Natural killer cell (primary cell): ENCODE measurements at places on chromosomes 12 and 14.

DNA sequence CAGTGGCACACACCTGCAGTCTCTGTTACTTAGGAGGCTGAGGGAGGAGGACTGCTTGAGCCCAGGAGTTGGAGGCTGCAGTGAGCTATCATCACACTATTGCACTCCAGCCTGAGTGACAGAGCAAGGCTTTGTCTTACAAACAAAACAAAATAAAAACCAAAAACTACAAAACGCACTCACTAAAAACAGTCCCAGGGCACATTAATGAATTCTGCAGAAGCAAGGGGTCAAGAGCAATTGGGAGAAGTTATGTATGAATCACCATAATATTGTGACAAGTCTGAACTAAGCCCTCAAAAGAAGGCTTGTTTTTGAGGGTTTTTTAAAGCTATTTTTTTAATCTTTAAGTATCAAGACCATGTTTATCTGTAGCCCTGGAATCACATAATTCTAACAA, 201.1 kb downstream of the MED13L start:
- H3K36me3 ChIP-seq: no peaks in the 10 kb centered on the region
- no peaks in the 10 kb centered on the region for H3K4me1 ChIP-seq
- H3K27me3 ChIP-seq: no peaks in the 10 kb centered on the region
- DNase-seq: no peak

GRCh38 chr12:52874573-52875435, 26.0 kb upstream of the KRT78 start:
- no peaks in the 10 kb centered on the region for H3K36me3 ChIP-seq
- peaks cover 5% of the 10 kb centered on the region for H3K27me3 ChIP-seq
- no peak for DNase-seq
- H3K27ac ChIP-seq: peak overlapping the region; percentile 4
- H3K4me3 ChIP-seq: peak overlapping the region; percentile 9

- DNase-seq: no peak
- no peaks in the 10 kb centered on the region for H3K36me3 ChIP-seq
- no peak overlapping the region for H3K27ac ChIP-seq
- no peak overlapping the region for H3K4me3 ChIP-seq
- H3K27me3 ChIP-seq: no peaks in the 10 kb centered on the region
These were observed 136.6 kb upstream of the OVCH1 start for GRCh38 chr12:29634057-29634456.

- DNase-seq: no peak
- H3K36me3 ChIP-seq: no peaks in the 10 kb centered on the region
These were observed 121.6 kb upstream of the MED13L start for GRCh38 chr12:116399055-116399454.

DNA sequence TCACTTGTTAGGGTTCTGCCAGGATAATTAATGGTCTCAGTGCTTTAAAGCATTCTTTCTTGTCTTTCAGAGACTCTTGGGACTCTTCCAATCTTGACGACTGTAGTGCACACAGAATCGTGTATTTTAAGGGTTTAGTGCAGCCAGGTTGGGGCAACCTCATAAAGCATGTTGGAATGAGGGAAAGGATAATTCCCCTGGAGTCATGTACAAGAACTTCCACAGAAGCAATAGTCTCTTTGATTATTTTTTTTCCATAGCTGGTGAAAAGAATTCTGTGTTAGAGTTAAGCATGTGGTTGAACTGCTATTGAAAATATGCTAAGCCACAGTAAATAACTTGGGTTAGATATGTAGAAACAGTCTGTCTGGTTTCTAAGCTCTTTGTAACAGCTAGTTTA, 246.8 kb upstream of the DAAM1 start:
- H3K27me3 ChIP-seq: no peaks in the 10 kb centered on the region
- no peak overlapping the region for H3K4me3 ChIP-seq
- no peaks in the 10 kb centered on the region for H3K4me1 ChIP-seq
- no peaks in the 10 kb centered on the region for H3K36me3 ChIP-seq

DNA sequence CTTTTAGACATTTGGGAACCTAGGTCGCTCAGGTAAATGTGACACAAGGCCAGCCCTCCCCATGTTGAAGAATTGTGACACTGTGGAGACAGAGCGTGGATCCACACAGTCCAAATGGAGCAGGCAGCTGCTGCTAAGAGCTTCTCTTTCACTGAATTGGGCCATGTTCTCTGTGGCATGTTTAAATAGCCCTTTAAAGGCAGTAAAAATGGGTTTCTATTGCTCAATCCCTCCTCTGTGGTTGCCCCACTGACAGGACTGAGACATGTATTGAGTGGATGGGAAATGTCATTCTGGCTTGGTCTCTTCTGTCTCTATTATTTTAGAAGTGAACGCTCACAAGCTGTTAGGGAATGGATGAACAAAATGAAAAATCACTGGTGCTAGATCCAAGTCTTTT, 84.0 kb upstream of the PRICKLE1 start:
- no peaks in the 10 kb centered on the region for H3K4me1 ChIP-seq
- no peak overlapping the region for H3K4me3 ChIP-seq

- H3K27me3 ChIP-seq: no peaks in the 10 kb centered on the region
- no peaks in the 10 kb centered on the region for H3K36me3 ChIP-seq
- H3K4me1 ChIP-seq: no peaks in the 10 kb centered on the region
- no peak overlapping the region for H3K27ac ChIP-seq
These were observed 136.2 kb downstream of the STXBP6 start for GRCh38 chr14:24913746-24914145.

DNA sequence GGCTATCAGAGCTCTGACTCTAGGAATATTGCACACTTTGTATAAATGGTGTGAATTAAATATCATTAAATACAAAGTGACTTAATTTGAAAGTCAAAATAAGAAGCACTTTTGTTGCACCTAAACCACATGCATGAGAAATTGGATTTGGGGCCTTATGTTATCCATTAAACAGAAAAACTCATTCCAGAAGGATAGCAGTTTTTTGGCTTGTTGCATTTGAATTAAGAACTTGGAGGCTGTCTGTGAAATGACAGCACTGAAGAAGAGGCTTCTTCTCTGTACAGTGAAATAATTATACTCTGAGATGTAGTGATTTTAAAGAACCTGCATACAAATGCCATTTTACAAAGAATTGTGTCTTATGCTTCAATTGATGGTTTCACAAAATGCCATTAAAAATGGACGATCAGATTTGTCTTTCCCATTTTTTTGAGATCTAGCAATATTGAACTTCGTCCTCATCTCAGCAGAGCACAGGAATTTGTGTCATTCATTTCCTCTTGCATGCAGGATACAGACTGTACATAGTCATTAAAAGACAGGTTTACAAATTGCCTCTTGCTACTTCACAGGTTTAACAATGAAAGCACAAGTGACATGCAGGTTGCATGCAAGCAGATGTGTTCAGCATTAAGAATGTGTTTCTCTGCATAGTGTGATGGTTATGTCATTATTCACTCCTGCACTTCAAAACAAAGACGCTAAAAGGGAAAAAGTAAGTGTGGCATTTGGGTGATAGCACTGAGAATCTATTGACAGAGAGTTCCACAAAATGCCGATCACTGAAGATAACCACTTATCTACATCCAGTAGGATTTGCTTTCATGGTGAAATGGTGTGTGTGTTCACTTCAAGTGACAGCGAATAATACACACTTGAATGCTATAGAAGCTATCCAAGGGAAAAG, 35.9 kb upstream of the PYGL start:
- no peak overlapping the region for H3K27ac ChIP-seq
- H3K4me3 ChIP-seq: no peak overlapping the region
- no peaks in the 10 kb centered on the region for H3K27me3 ChIP-seq
- DNase-seq: no peak
- H3K36me3 ChIP-seq: no peaks in the 10 kb centered on the region

GRCh38 chr12:124703856-124704255, 136.4 kb upstream of the NCOR2 start:
- peaks cover 4% of the 10 kb centered on the region for H3K4me1 ChIP-seq
- H3K27ac ChIP-seq: no peak overlapping the region
- H3K27me3 ChIP-seq: peaks cover 7% of the 10 kb centered on the region
- no peak for DNase-seq

DNA sequence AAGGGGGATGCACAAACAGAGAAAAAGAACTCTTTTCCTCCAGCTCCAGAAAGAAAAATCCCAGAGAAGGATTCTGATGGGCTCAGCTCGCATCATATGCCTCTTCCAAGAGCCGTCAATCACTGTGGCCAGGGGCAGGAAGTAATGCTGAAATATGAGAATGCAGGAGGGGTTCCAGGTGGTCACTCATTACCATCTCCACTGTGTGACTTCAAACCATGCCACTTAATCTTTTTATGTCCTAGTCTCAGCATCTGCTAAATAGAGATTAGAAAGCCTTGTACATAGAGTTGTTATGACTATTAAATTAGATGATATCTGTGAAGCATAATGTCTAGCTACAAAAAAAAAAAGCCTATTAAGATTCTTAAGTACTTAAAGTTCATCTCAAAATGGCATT, 65.6 kb upstream of the FICD start:
- no peaks in the 10 kb centered on the region for H3K36me3 ChIP-seq
- H3K4me1 ChIP-seq: no peaks in the 10 kb centered on the region
- peaks cover 2% of the 10 kb centered on the region for H3K27me3 ChIP-seq
- no peak for DNase-seq
- no peak overlapping the region for H3K4me3 ChIP-seq

GRCh38 chr12:115708801-115709200, 568.7 kb downstream of the MED13L start:
- H3K4me3 ChIP-seq: no peak overlapping the region
- H3K27ac ChIP-seq: no peak overlapping the region
- H3K36me3 ChIP-seq: no peaks in the 10 kb centered on the region
- no peaks in the 10 kb centered on the region for H3K27me3 ChIP-seq
- no peaks in the 10 kb centered on the region for H3K4me1 ChIP-seq

DNA sequence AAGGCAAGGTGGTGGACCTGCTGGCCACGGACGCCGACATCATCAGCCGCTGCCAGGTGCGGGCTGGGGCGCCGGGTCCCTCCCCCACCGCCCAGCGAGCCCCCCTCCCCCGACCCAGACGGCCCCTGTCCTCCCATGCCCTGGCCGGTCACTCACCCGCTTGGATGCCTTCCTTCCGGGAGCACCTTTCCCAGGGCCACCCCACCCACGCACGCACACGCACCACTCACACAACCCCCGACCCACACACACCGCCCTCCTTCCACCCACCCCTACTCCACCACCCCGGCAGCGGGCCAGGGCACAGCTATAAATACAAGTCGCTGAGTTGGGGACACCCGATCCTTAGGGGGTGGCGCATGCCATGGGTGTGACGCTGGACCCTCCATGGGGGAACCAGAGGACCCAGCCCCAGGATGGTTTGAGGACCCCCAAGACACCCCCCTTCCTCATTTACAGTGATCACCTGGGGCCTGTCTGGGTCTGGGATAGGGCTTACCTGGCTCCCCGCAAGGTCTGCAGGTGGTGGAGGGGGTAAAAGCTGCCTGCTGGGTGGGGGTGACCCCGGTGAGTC, 465 bp downstream of the ADSS1 start:
- DNase-seq: no peak
- H3K27me3 ChIP-seq: no peaks in the 10 kb centered on the region
- H3K4me1 ChIP-seq: peaks cover 11% of the 10 kb centered on the region
- no peaks in the 10 kb centered on the region for H3K36me3 ChIP-seq
- no peak overlapping the region for H3K27ac ChIP-seq

- H3K4me3 ChIP-seq: no peak overlapping the region
- no peak overlapping the region for H3K27ac ChIP-seq
- peaks cover 13% of the 10 kb centered on the region for H3K4me1 ChIP-seq
- H3K27me3 ChIP-seq: no peaks in the 10 kb centered on the region
These were observed 40.0 kb downstream of the OSBPL8 start for GRCh38 chr12:76519538-76519937.

DNA sequence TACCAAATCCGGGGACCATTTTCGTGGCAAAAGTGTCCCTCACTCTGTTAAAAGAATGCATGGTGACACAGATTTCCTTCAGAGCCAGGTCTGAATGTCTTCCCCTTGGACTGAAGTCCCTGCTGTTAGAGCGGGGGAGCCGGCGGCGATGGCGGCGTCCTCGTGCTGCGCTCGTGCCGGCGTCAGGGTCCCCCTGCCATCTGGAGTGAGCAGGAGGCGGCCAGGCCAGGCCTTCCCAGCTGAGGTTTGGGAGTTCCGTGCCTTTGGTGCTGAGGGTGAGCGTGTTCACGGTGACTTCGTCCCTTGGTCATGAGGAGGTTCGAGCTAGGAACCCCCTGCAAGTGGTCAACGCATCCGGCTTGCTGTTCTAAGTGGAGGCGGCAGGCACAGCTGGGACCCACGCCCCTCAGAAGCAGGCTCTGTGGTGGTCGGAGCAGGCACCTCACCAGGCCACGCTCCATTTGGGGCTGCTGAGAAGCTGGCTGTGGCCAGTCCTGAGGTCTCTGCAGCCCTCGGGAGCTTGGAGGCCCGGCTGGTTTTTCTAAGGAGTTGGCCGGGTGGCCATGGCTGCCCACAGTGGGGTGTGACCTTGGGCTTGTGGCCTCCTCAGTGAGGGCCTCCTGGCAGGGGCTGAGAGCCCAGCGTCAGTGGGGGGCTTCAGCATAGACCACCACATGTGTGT, 9.5 kb downstream of the ZFYVE21 start:
- H3K36me3 ChIP-seq: peaks cover 12% of the 10 kb centered on the region
- no peak overlapping the region for H3K27ac ChIP-seq
- no peaks in the 10 kb centered on the region for H3K27me3 ChIP-seq
- no peak for DNase-seq
- no peaks in the 10 kb centered on the region for H3K4me1 ChIP-seq
- no peak overlapping the region for H3K4me3 ChIP-seq

DNA sequence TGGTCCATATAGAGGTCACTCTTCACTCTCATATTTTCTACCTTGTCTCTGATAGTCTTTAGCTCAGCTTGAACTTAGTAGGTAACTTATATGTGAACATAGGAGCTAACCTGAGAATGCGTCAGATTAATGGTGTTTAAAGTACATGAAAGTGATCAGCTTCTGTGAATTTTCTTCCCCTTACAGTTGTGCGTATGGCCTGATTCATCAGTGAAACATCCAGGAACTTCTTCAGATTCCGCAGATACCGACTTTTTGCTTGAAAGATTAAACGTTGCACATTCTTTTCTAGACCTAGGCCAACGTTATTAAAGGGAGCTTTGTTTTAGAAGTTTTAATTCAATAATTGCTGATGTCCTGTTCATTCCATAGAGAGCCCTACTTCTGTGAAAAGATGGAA, 1945.1 kb upstream of the SEL1L start:
- DNase-seq: no peak
- H3K4me1 ChIP-seq: no peaks in the 10 kb centered on the region
- no peak overlapping the region for H3K27ac ChIP-seq
- no peaks in the 10 kb centered on the region for H3K27me3 ChIP-seq
- H3K36me3 ChIP-seq: no peaks in the 10 kb centered on the region

- DNase-seq: no peak
- no peak overlapping the region for H3K27ac ChIP-seq
- no peaks in the 10 kb centered on the region for H3K27me3 ChIP-seq
- peaks cover 8% of the 10 kb centered on the region for H3K4me1 ChIP-seq
- peaks cover 66% of the 10 kb centered on the region for H3K36me3 ChIP-seq
These were observed 172.6 kb downstream of the PRKCH start for GRCh38 chr14:61494018-61494417.

DNA sequence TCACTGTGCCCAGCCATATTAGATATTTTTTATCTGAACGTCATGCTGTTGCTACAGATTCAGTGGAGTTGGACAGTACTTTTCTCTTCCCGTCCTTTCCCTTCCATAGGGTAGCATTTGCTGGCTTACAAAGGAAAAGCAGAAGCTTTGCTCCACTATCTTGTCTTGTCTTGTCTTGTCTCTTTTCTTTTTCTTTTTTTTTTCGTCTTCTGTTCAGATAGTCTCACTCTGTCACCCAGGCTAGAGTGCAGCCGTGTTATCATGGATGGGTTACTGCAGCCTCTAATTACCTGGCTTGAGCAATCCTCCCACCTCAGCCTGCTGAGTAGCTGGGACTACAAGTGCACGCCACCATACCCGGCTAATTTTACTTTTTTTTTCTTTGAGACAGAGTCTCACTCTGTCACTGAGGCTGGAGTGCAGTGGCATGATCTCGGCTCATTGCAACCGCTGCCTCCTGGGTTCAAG, 21.1 kb downstream of the OR10G3 start:
- no peak for DNase-seq
- no peaks in the 10 kb centered on the region for H3K27me3 ChIP-seq
- H3K4me3 ChIP-seq: no peak overlapping the region
- H3K27ac ChIP-seq: no peak overlapping the region
